Tibial nerve (tissue), 4 donors: ENCODE measurements at places on chromosomes 16 and 17. TPM values are rescaled to one million over a fixed set of nuclear protein-coding genes. Genes with fewer than 3 reads are reported as not detected.

Gene KRTAP9-8
- total RNA-seq: not detected

Gene CD300H
- total RNA-seq: not detected

Gene MYLK3
- 0.30 TPM for total RNA-seq

Gene RAMP2
- 32.6 TPM for total RNA-seq

Gene ABCA6
- 290 TPM for total RNA-seq

Gene PDP2
- total RNA-seq: 16.7 TPM

Gene SEPHS2
- total RNA-seq: 26.2 TPM

Gene PPL
- 212 TPM for total RNA-seq

Gene RTN4RL1
- total RNA-seq: 7.7 TPM

Gene NDUFAF8
- total RNA-seq: 73.0 TPM

GRCh38 chr16:67659675-67660563 lies at the start of gene ACD:
Gene ACD, minus strand, starts transcription at chr16:67660260. Its CDS starts 40 bp downstream, at chr16:67660220.
- H3K27ac ChIP-seq: peak within 1 kb of the TSS; percentile 98
- no peaks in the 10 kb centered on the region for H3K36me3 ChIP-seq
- H3K4me3 ChIP-seq: peak within 1 kb of the TSS; percentile 86
- DNase-seq: peak; percentile 85

GRCh38 chr16:1472974-1473373 lies 1.9 kb downstream of the CLCN7 start:
- DNase-seq: no peak
- H3K4me3 ChIP-seq: no peak overlapping the region
- no peaks in the 10 kb centered on the region for H3K27me3 ChIP-seq
- H3K27ac ChIP-seq: no peak overlapping the region
- H3K4me1 ChIP-seq: peaks cover 13% of the 10 kb centered on the region
- peaks cover 6% of the 10 kb centered on the region for H3K36me3 ChIP-seq

DNA sequence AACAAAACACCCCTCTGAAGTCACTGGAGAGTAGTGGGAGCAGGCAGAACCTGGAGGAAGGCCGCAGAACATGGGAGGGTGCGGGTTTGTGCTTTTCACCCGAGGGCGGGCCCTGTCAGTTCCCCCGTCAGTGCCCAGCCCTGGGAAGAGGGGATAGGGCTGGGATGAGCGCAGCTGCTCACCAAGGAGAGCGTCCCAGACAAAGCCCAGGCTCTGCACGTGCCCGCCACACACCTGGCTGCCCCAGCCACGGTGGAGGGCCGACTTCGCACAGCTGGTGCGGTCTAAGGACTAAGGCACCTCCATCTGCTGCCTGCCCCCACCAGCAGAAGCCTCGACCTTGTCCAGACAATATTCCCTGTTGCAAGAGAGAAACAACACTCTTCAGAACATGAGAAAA lies 39.5 kb downstream of the ZCCHC14 start:
- DNase-seq: no peak
- no peaks in the 10 kb centered on the region for H3K27me3 ChIP-seq
- no peaks in the 10 kb centered on the region for H3K4me1 ChIP-seq
- no peak overlapping the region for H3K4me3 ChIP-seq

- no peaks in the 10 kb centered on the region for H3K4me1 ChIP-seq
- H3K27me3 ChIP-seq: no peaks in the 10 kb centered on the region
- H3K27ac ChIP-seq: no peak overlapping the region
- H3K4me3 ChIP-seq: no peak overlapping the region
These were observed 40.3 kb upstream of the KIFC3 start for GRCh38 chr16:57842601-57843000.

- H3K27ac ChIP-seq: no peak within 1 kb of the TSS
- DNase-seq: no peak
- H3K4me3 ChIP-seq: peak within 1 kb of the TSS; percentile 15
These were observed at the start of gene DLX4 for GRCh38 chr17:49969134-49969759. Gene DLX4, plus strand, starts transcription at chr17:49969190. Its CDS starts 279 bp downstream, at chr17:49969469.

DNA sequence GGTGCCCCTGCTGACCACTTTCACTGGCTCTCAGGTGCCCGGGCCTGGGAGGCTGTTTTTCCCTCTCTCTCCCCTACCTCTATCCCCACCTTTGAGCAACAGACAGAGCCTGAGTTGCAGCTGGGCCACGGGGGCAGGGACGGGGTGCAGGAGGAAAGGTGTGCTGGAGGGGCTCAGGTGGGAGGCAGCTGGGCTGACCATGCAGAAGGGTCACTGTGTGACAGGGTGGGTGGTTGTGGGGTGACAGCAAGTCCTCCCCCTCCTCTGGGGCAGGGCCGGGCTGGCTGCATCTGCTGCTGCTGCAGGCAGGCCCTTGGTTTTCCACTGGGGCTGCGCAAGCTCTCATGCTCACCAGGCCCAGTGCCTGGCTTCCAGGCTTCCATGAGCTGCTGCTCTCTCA lies 6.6 kb downstream of the ZNF319 start:
- no peak overlapping the region for H3K27ac ChIP-seq
- peaks cover 55% of the 10 kb centered on the region for H3K36me3 ChIP-seq
- H3K4me3 ChIP-seq: no peak overlapping the region
- H3K4me1 ChIP-seq: peaks cover 2% of the 10 kb centered on the region
- no peak for DNase-seq

- DNase-seq: peak; percentile 33
- H3K27me3 ChIP-seq: no peaks in the 10 kb centered on the region
- H3K4me3 ChIP-seq: peak within 1 kb of the TSS; percentile 70
These were observed at the start of gene MPP3 for GRCh38 chr17:43832976-43833829. Gene MPP3, minus strand, starts transcription at chr17:43833146. Its CDS starts 1,240 bp downstream, at chr17:43831906.

- DNase-seq: no peak
- H3K4me3 ChIP-seq: no peak overlapping the region
- H3K36me3 ChIP-seq: no peaks in the 10 kb centered on the region
- no peaks in the 10 kb centered on the region for H3K27me3 ChIP-seq
- no peaks in the 10 kb centered on the region for H3K4me1 ChIP-seq
- H3K27ac ChIP-seq: no peak overlapping the region
These were observed 51.2 kb downstream of the CLEC16A start for GRCh38 chr16:10995565-10995964.

GRCh38 chr16:19857593-19858339 lies 26.9 kb downstream of the GPRC5B start:
- H3K27me3 ChIP-seq: no peaks in the 10 kb centered on the region
- H3K4me3 ChIP-seq: no peak overlapping the region
- DNase-seq: no peak
- H3K36me3 ChIP-seq: no peaks in the 10 kb centered on the region

DNA sequence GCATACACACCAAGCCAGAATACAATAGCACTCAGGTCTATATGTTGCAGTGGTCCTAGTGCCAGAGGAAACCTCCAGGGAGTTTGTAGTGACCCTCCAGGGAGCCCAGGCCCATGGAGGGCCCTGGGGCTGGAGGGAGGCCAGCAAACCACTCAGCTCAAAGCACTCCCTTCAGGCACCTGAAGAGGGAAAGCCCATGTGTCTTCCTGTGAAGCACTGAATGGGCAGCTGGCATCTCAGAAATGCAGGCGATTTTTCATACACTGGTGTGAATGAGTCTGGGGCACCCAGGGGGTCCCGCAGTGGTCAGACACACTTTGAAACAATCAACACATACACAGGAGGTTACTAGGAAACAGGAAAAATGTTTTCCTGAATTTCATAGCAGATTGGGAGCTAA lies 12.8 kb downstream of the TBC1D26 start:
- H3K36me3 ChIP-seq: no peaks in the 10 kb centered on the region
- DNase-seq: no peak
- no peaks in the 10 kb centered on the region for H3K27me3 ChIP-seq
- H3K4me1 ChIP-seq: no peaks in the 10 kb centered on the region
- H3K4me3 ChIP-seq: no peak overlapping the region
